Stomach (tissue), 19 donors: ENCODE measurements at places on chromosomes 5 and 9. TPM values are rescaled to one million over a fixed set of nuclear protein-coding genes. Genes with fewer than 3 reads are reported as not detected.

TCERG1 gene
- 49.0 TPM for total RNA-seq

NUTM2G gene
- not detected for total RNA-seq

CDH18 gene
- not detected for total RNA-seq

CPLANE1 gene
- total RNA-seq = 17.5 TPM

- DNase-seq = no peak
- no peaks in the 10 kb centered on the region for H3K27me3 ChIP-seq
- H3K4me1 ChIP-seq = no peaks in the 10 kb centered on the region
- no peak overlapping the region for H3K4me3 ChIP-seq
- no peaks in the 10 kb centered on the region for H3K36me3 ChIP-seq
Measured at GRCh38 chr5:35685161-35685560, 67.5 kb downstream of the SPEF2 start.

DNA sequence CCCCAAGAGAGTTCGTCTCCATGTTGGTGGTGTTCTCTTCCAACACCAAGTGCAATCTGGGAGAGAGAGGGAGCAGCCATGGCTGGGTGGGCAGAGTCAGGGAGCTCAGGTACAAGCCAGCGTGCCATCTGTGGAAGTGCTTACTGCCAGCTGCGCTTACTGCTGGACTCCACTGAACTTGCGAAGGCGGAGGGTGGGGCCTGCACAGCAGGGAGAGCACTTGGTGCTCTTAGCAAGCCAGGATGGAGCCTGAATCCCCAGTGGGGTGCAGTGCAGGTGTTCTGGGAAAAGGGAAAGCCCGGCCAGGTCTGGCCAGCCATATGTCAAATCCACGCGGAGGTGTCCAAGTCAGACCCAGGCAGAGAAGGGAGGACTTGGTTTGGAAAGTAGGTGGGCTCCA is 142.0 kb downstream of the FANCC start:
- H3K36me3 ChIP-seq = no peaks in the 10 kb centered on the region
- H3K4me3 ChIP-seq = no peak overlapping the region
- no peak for DNase-seq
- H3K27ac ChIP-seq = no peak overlapping the region

GRCh38 chr9:95030344-95030743 is 287.2 kb downstream of the FANCC start:
- no peaks in the 10 kb centered on the region for H3K36me3 ChIP-seq
- peaks cover 70% of the 10 kb centered on the region for H3K4me1 ChIP-seq
- no peak overlapping the region for H3K4me3 ChIP-seq
- no peaks in the 10 kb centered on the region for H3K27me3 ChIP-seq

- peaks cover 8% of the 10 kb centered on the region for H3K36me3 ChIP-seq
- no peaks in the 10 kb centered on the region for H3K4me1 ChIP-seq
- no peak overlapping the region for H3K4me3 ChIP-seq
Measured at GRCh38 chr5:157350939-157351801, 85.2 kb downstream of the CYFIP2 start.
